ENCODE measurements at places on chromosomes 3 and 15. TPM values are rescaled to one million over a fixed set of nuclear protein-coding genes. Genes with fewer than 3 reads are reported as not detected.

The POLQ gene
- 5.6 TPM for total RNA-seq

The SHISA5 gene
- 117 TPM for total RNA-seq

The GOLGA6L4 gene
- total RNA-seq = 1.2 TPM

The TFRC gene
- total RNA-seq = 85.5 TPM

The ATP13A4 gene
- total RNA-seq = not detected

The TMCO5A gene
- not detected for total RNA-seq

The TRH gene
- not detected for total RNA-seq
